A549 treated with Mapracorat at 1 μM for 4 hours (cell line): ENCODE measurements at places on chromosomes 7 and 10. TPM values are rescaled to one million over a fixed set of nuclear protein-coding genes. Genes with fewer than 3 reads are reported as not detected.

Gene MALRD1
- total RNA-seq: not detected in 5 replicates

Gene SLC26A3
- total RNA-seq: not detected in 5 replicates

Gene BLNK
- 0.07 TPM in 1 of 5 replicates, not detected in the others for total RNA-seq

Gene INHBA
- 0.20 to 0.77 TPM (median 0.43 TPM) in 5 replicates for total RNA-seq

Gene ARHGAP12
- total RNA-seq: 21.6 to 24.3 TPM (median 22.2 TPM) in 5 replicates

Gene OR2A42
- total RNA-seq: not detected in 5 replicates

Gene UNC5B
- total RNA-seq: 1.5 to 2.4 TPM (median 1.8 TPM) in 5 replicates

Gene ADRA2A
- total RNA-seq: 0.07 to 0.14 TPM (median 0.08 TPM) in 4 of 5 replicates, not detected in the other

Gene ANKRD2
- 4.7 to 7.9 TPM (median 6.3 TPM) in 5 replicates for total RNA-seq

Gene GLI3
- total RNA-seq: 0.06 to 0.24 TPM (median 0.17 TPM) in 5 replicates

Gene MDFIC
- total RNA-seq: 16.7 to 25.0 TPM (median 22.4 TPM) in 5 replicates
